ENCODE measurements at places on chromosomes 7 and 10. TPM values are rescaled to one million over a fixed set of nuclear protein-coding genes. Genes with fewer than 3 reads are reported as not detected.

DNA sequence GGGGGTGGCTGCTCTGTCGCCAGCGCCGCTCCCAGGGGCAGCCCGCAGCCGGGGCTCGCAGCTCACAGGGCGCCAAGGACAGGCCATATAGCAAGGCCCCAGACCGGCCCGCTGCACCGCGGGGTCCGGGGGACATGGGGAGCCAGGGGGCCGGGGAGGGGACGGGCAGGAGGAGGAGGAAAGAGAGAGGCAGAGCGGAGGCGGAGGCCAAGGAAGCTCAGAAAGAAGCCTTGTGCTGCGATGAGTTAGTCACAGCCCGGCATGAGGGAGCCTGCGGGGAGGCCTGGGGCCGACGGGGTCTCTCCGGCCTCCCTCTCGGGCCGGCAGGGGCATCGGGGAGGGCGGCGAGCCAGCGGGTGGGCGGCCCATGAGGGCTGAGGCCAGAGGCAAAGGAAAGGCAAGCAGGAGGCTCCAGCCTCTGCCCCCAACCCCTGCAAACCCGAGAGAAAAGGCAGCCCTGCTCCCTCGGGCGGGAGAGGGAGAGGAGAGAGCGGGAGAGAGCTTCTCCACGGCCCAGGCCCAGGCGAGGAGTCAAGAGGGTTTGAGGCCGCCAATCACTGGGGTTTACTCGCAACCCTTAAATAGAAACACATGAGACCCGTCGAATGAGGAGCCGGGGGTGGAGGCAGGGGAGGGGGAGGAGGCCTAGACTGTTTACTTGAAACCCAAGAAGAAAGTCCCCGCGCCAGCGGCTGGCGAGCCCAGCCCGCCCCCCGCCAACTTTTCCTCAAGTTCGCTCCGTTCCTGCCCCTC is 167.9 kb downstream of the NEURL1 start:
- peak; percentile 85 for DNase-seq
- peaks cover 30% of the 10 kb centered on the region for H3K36me3 ChIP-seq
- no peaks in the 10 kb centered on the region for H3K27me3 ChIP-seq

PRRT4 gene
- total RNA-seq: 0.14 TPM

EFCAB10 gene
- total RNA-seq: not detected

GRCh38 chr7:31371621-31372020 is 31.1 kb upstream of the NEUROD6 start:
- DNase-seq: no peak
- no peak overlapping the region for H3K27ac ChIP-seq
- no peaks in the 10 kb centered on the region for H3K36me3 ChIP-seq
- no peak overlapping the region for H3K4me3 ChIP-seq
- H3K27me3 ChIP-seq: no peaks in the 10 kb centered on the region

DNA sequence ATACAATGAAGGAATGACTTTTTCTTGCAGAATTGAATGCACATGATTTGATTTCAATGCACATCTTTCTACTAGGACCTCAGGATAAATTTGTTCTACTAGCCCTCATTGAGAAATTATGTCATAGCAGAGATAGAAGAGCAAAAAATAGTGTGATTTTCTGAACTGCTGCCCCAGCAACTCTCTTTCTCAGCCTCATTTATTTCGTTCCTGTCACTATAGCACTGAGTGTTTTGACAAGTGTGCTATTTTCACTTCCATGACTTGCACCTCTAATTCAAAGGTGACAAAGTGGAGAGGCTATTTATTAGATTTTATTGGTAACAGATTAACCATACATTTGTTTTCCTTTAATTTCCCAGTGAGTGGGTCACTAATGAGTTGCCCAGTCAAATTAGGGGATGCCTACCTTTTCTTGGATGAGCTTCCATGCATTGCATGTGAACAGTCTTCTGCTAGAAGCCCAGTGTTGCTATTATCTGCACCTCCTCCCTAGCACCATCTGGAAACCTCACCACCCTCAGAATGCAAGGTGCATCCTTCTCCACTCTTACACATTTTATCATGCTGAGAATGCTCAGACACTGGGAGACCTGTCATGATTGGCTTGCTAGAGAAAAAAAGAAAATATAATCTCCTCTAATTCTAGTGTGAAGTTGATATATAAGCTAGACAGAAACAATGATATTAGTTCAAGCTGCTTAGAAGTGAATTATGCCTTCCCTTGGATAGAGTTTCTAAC is 119.6 kb upstream of the CTTNBP2 start:
- H3K27me3 ChIP-seq: no peaks in the 10 kb centered on the region
- no peak overlapping the region for H3K27ac ChIP-seq
- H3K4me1 ChIP-seq: no peaks in the 10 kb centered on the region

FEZF1 gene
- total RNA-seq: not detected

DNA sequence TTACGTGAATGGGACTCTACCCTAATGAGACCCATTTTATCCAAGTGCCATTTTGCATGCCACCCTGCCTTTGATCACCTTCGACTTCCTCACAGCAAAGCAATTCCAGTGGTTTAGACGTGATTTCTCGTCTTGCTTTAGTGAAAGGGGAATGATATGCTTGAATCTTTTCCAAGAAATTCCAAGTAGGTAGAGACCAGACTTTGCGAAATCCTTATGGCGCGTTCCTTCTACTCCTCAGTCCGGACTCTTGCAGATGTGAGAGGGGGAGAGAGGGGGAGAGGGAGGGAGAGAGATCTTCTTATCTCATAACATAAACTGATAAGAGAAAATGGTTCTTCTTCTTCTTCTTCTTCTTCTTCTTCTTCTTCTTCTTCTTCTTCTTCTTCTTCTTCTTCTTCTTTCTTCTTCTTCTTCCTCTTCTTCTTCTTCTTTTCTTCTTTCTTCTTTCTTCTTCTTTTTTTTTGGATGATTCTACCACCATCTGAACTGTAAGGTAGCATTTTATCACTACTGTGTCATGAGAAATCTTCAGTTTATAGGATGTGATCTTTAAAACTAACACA is 883 bp downstream of the SPAG6 start:
- peaks cover 20% of the 10 kb centered on the region for H3K4me1 ChIP-seq
- H3K36me3 ChIP-seq: peaks cover 3% of the 10 kb centered on the region
- H3K4me3 ChIP-seq: peak overlapping the region; percentile 46
- H3K27me3 ChIP-seq: peaks cover 70% of the 10 kb centered on the region
- DNase-seq: no peak
- peak overlapping the region; percentile 67 for H3K27ac ChIP-seq

EVX1 gene
- not detected for total RNA-seq

- DNase-seq: no peak
- no peaks in the 10 kb centered on the region for H3K27me3 ChIP-seq
- H3K4me1 ChIP-seq: no peaks in the 10 kb centered on the region
- no peaks in the 10 kb centered on the region for H3K36me3 ChIP-seq
Measured at GRCh38 chr7:31258391-31258790, 82.1 kb downstream of the NEUROD6 start.

GRCh38 chr7:96740130-96740529 is 30.5 kb upstream of the SEM1 start:
- no peaks in the 10 kb centered on the region for H3K4me1 ChIP-seq
- peaks cover 20% of the 10 kb centered on the region for H3K27me3 ChIP-seq
- H3K27ac ChIP-seq: no peak overlapping the region
- H3K36me3 ChIP-seq: no peaks in the 10 kb centered on the region
- H3K4me3 ChIP-seq: no peak overlapping the region

GRCh38 chr10:75682649-75683557 is 251.5 kb downstream of the LRMDA start:
- DNase-seq: no peak
- H3K4me3 ChIP-seq: no peak overlapping the region
- H3K4me1 ChIP-seq: no peaks in the 10 kb centered on the region
- H3K27me3 ChIP-seq: no peaks in the 10 kb centered on the region
- H3K27ac ChIP-seq: no peak overlapping the region

GPR15LG gene
- not detected for total RNA-seq

DNA sequence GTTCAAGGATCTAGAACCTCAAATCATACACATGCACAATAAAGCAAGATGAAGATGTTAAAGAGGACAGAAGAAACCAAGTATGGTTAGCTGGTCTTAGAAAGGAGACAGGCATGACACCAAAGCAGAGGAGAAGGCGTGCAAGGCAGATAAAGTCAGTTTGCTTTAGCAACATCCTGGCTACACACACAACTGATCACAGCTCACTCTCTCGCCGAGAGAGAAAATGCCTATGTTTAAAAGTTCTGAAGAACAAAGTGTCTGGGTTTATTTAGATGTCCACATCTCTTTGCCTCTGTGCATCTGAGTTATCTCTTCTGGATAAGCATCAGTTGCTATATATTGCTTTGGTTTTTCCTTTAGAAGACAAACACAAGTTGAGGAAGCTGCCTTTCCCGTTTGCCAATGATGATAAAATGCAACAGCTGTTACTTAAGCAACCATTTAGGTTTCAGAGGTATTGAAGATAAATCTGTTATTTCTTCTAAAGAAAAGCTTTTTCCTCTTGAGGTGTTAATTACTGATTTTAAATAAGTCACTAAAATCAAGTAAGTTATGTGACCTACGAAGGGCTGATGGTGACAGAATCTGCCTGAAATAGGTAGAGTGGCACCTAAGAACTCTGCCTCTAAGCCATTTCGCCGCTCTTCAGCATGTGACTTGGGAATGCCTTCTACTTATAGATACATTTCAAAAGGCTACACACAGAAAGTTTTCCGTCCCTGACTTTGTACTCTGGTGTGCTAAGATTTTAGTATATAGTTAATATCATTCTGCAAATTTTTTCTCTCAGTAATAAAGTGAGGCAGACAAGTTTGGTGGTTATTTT is 146.2 kb upstream of the ASAH2 start:
- peak overlapping the region; percentile 68 for H3K4me3 ChIP-seq
- DNase-seq: no peak
- no peaks in the 10 kb centered on the region for H3K27me3 ChIP-seq
- H3K4me1 ChIP-seq: peaks cover 31% of the 10 kb centered on the region
- peak overlapping the region; percentile 87 for H3K27ac ChIP-seq

OR2A25 gene
- total RNA-seq: not detected

- no peak overlapping the region for H3K27ac ChIP-seq
- H3K36me3 ChIP-seq: no peaks in the 10 kb centered on the region
- no peak for DNase-seq
Measured at GRCh38 chr10:34213193-34213804, 601.8 kb downstream of the PARD3 start.

DNA sequence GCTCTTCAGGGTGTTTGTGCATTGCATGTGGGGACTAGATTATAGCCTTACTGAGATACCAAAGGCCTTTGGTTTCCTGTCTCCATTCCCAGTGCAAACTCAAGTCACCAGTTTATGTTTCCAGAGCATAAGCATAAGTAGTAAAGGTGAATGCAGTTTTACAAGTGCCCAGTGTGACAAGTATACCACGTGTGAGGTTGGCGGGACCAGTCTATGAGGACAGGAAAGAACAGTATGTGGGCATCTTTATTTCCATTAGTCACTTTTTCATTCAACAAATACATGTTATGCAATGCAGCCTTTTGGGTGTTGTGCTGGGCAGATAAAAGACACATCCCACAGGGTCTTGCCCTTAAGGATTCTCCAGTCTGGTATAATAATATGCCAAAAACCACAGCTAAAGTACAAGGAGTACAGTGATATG is 146.5 kb downstream of the ARID5B start:
- H3K4me1 ChIP-seq: peaks cover 78% of the 10 kb centered on the region
- peak overlapping the region; percentile 99 for H3K27ac ChIP-seq
- peak overlapping the region; percentile 97 for H3K4me3 ChIP-seq
- DNase-seq: peak; percentile 82

- peak overlapping the region; percentile 72 for H3K4me3 ChIP-seq
- peaks cover 3% of the 10 kb centered on the region for H3K36me3 ChIP-seq
- H3K27ac ChIP-seq: no peak overlapping the region
- H3K27me3 ChIP-seq: peaks cover 74% of the 10 kb centered on the region
- DNase-seq: no peak
Measured at GRCh38 chr7:27161214-27161720, 4.1 kb downstream of the HOXA9 start.

GRCh38 chr7:81074406-81074805 is 155.6 kb upstream of the SEMA3C start:
- no peak for DNase-seq
- H3K27ac ChIP-seq: no peak overlapping the region
- no peaks in the 10 kb centered on the region for H3K4me1 ChIP-seq
- no peaks in the 10 kb centered on the region for H3K27me3 ChIP-seq
- H3K36me3 ChIP-seq: no peaks in the 10 kb centered on the region

GRCh38 chr10:86266446-86267242 is 100.0 kb downstream of the GRID1 start:
- no peak overlapping the region for H3K27ac ChIP-seq
- peaks cover 13% of the 10 kb centered on the region for H3K27me3 ChIP-seq
- H3K4me3 ChIP-seq: no peak overlapping the region
- no peaks in the 10 kb centered on the region for H3K36me3 ChIP-seq
- H3K4me1 ChIP-seq: no peaks in the 10 kb centered on the region

SORBS1 gene
- total RNA-seq: 0.66 TPM

DNA sequence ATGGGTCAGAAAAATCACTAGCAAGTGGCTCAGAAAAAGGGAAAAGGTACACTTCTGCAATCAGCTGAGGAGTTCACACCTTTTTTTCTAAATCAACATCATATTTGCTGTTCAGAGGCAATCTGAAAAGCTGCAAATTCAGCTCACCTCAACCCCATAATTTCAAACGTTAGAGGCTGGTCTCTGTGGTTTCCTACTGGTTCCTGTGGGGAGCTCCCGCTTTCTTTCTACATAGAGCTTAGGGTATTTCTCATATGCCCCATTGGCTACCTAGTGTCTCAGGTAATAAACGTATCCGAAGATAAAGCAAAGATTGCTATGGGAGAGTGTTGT is 5.2 kb upstream of the ZNF22 start:
- peaks cover 19% of the 10 kb centered on the region for H3K4me1 ChIP-seq
- peak overlapping the region; percentile 11 for H3K27ac ChIP-seq
- peak; percentile 71 for DNase-seq
- H3K27me3 ChIP-seq: peaks cover 11% of the 10 kb centered on the region
- H3K36me3 ChIP-seq: peaks cover under 1% of the 10 kb centered on the region
- H3K4me3 ChIP-seq: peak overlapping the region; percentile 48

GALNT17 gene
- not detected for total RNA-seq

CYP26C1 gene
- total RNA-seq: 0.07 TPM

- no peaks in the 10 kb centered on the region for H3K36me3 ChIP-seq
- H3K27ac ChIP-seq: no peak overlapping the region
- H3K4me3 ChIP-seq: no peak overlapping the region
- no peak for DNase-seq
Measured at GRCh38 chr7:139561-140243, 52.7 kb upstream of the FAM20C start.

GRCh38 chr10:93319096-93319495 is 163.0 kb downstream of the MYOF start:
- H3K27ac ChIP-seq: no peak overlapping the region
- no peak overlapping the region for H3K4me3 ChIP-seq
- H3K27me3 ChIP-seq: no peaks in the 10 kb centered on the region
- no peak for DNase-seq

DNA sequence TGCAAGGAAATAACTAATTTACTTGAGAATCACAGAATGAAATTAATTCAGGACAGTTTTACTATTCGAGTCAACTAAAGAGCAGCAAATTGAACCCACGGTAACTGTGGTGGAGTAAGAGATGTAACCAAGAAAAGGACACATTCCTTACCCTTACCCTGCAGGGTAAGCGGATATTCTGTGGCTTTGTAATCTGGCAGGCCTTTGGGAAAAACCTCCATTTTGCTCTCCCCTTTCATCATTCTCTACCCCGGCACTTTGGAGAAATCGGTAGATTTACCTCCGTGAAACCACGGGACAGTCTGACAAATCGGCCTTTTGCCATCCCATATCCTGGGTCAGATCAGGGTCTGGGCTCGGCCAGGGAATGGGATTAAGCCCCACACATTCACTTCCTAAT is 18.4 kb downstream of the RCC1L start:
- no peaks in the 10 kb centered on the region for H3K4me1 ChIP-seq
- H3K36me3 ChIP-seq: peaks cover 64% of the 10 kb centered on the region
- no peak overlapping the region for H3K27ac ChIP-seq
- H3K4me3 ChIP-seq: no peak overlapping the region

PON3 gene
- not detected for total RNA-seq

GRCh38 chr7:143214789-143215679 is 6.8 kb upstream of the TAS2R40 start:
- no peaks in the 10 kb centered on the region for H3K4me1 ChIP-seq
- H3K27me3 ChIP-seq: peaks cover 24% of the 10 kb centered on the region
- no peak overlapping the region for H3K27ac ChIP-seq
- peak; percentile 91 for DNase-seq
- no peak overlapping the region for H3K4me3 ChIP-seq

All from activated CD4-positive, alpha-beta T cell treated with anti-CD3 and anti-CD28 coated beads, Interleukin-2, amount 10 ng/mL, durations not matched to agents 24 days and 14 days (primary cell).